Spleen (tissue), 13 donors: ENCODE measurements at places on chromosomes 16 and 17. TPM values are rescaled to one million over a fixed set of nuclear protein-coding genes. Genes with fewer than 3 reads are reported as not detected.

- no peak for DNase-seq
Measured at GRCh38 chr16:55530316-55530856, 21.5 kb downstream of the LPCAT2 start.

DNA sequence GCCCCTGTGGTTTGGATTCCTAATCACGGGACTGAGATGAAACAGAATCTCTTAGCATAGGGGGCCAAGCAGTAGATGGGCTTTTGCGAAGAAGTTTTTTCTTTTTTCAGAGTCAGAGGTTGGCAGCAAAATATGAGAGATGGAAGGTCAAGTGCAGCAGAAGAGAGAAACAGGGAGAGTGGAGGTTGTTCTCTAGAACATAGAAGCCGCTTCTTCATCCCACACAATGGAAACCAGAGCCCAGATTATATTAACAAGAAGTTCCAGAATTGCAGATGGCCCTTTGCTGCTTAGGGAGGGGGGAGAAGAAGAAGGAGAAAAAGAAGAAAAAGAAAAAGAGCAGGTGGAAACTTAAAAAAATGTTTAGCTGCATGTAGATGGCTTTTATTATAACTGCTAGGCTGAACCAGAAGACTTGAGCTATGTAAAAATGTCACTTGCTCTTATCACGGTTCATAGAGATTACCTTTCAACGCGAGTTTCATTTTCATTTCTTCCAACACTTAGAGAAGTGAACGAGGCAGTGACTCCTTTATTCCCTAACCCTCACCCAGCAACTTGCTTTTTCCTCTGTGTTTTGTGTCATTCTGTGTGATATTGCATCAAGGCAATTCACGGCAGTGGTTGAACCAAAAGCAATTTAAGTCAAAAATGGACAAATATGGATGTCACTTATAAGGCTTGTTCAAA, 737.5 kb downstream of the WWOX start:
- no peak for DNase-seq

- no peak for DNase-seq
Measured at GRCh38 chr16:79811541-79811940, 211.0 kb upstream of the MAF start.

GRCh38 chr17:81109957-81110356, 55.4 kb upstream of the PVALEF start:
- no peak for DNase-seq

SLC7A6 gene
- 24.9 TPM for total RNA-seq

STH gene
- total RNA-seq = not detected

GRCh38 chr16:84141143-84141670, 3.8 kb downstream of the HSDL1 start:
- no peak for DNase-seq
